Myocyte (in vitro differentiated cells): ENCODE measurements at places on chromosomes 3 and 15. TPM values are rescaled to one million over a fixed set of nuclear protein-coding genes. Genes with fewer than 3 reads are reported as not detected.

Gene GOLGA8J
- total RNA-seq: not detected in 2 replicates

Gene MOBP
- total RNA-seq: not detected in 2 replicates

Gene GLDN
- total RNA-seq: 0.32 TPM in 1 of 2 replicates, not detected in the other

Gene ANKRD63
- total RNA-seq: 0.42 TPM in 1 of 2 replicates, not detected in the other

Gene EPHA3
- 0.48 and 0.62 TPM in 2 replicates for total RNA-seq

Gene REC114
- total RNA-seq: not detected in 2 replicates

Gene CMTM8
- 1.8 and 4.8 TPM in 2 replicates for total RNA-seq

Gene THBS1
- 1,149 and 1,987 TPM in 2 replicates for total RNA-seq

Gene LRRC49
- 4.0 and 4.1 TPM in 2 replicates for total RNA-seq

Gene ZNF592
- total RNA-seq: 13.3 and 13.7 TPM in 2 replicates

Gene WNT5A
- 34.5 and 35.5 TPM in 2 replicates for total RNA-seq

Gene IQCF5
- not detected in 2 replicates for total RNA-seq

Gene LINGO1
- not detected in 2 replicates for total RNA-seq

Gene RTP4
- total RNA-seq: 0.11 TPM in 1 of 2 replicates, not detected in the other

Gene ARL14
- total RNA-seq: not detected in 2 replicates

Gene ZNF80
- 0.10 TPM in 1 of 2 replicates, not detected in the other for total RNA-seq

Gene LIPH
- not detected in 2 replicates for total RNA-seq

Gene OCA2
- total RNA-seq: not detected in 2 replicates

Gene TMEM207
- total RNA-seq: not detected in 2 replicates

Gene SLC2A2
- not detected in 2 replicates for total RNA-seq

Gene GPR62
- total RNA-seq: not detected in 2 replicates

Gene PIGBOS1
- 6.2 and 9.7 TPM in 2 replicates for total RNA-seq

Gene PRICKLE2
- total RNA-seq: 14.6 and 20.2 TPM in 2 replicates

Gene CHDH
- total RNA-seq: 0.05 and 2.4 TPM in 2 replicates

Gene SAMD7
- not detected in 2 replicates for total RNA-seq

Gene KNG1
- total RNA-seq: not detected in 2 replicates

Gene SLC6A20
- not detected in 2 replicates for total RNA-seq

Gene PIGB
- 8.3 and 10.6 TPM in 2 replicates for total RNA-seq

Gene ZNF106
- total RNA-seq: 236 and 741 TPM in 2 replicates

Gene NR2E3
- not detected in 2 replicates for total RNA-seq

Gene DUOXA1
- not detected in 2 replicates for total RNA-seq
